ENCODE measurements at places on chromosomes 7 and 10. TPM values are rescaled to one million over a fixed set of nuclear protein-coding genes. Genes with fewer than 3 reads are reported as not detected.
A peak's percentile ranks its signal among the peaks of the same experiment; 100 is the strongest.

Gene KIAA1549
- polyA plus RNA-seq, result 2.1 TPM

Gene MYH16
- not detected for polyA plus RNA-seq

GRCh38 chr7:47400741-47401206 lies 181.1 kb downstream of the TNS3 start:
- peaks cover 18% of the 10 kb centered on the region for H3K36me3 ChIP-seq
- H3K27ac ChIP-seq, result no peak overlapping the region
- no peaks in the 10 kb centered on the region for H3K27me3 ChIP-seq
- no peak for DNase-seq
- peaks cover 8% of the 10 kb centered on the region for H3K4me1 ChIP-seq

DNA sequence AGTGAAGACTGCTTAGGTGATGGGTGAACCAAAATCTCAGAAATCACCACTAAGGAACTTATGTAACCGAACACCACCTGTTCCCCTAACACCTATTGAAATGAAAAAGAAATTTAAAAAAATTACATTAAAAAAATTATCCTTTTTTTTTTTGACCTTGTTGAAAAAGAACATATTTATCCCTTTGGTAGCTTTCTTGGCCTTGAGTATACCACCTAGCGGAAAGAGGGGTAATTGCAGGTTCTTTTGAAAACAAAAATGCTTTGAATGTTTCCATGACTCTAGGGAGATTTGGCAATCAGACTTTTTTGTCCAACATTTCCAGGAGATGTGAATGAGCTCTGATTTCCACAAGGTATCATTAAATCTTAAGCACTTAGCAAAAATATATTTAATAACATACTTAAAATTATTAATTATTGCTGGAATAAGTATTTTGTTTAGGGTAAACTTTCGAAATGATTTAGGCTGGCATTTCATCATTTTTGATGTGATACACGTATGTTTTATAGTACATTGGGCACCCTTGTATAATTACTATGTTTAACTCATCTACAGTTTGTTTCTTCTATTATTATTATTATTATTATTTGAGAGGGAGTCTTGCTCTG lies 47.0 kb upstream of the ELMO1 start:
- peak; percentile 51 for DNase-seq
- no peaks in the 10 kb centered on the region for H3K36me3 ChIP-seq
- H3K4me1 ChIP-seq, result no peaks in the 10 kb centered on the region
- no peak overlapping the region for H3K27ac ChIP-seq
- no peaks in the 10 kb centered on the region for H3K27me3 ChIP-seq

DNA sequence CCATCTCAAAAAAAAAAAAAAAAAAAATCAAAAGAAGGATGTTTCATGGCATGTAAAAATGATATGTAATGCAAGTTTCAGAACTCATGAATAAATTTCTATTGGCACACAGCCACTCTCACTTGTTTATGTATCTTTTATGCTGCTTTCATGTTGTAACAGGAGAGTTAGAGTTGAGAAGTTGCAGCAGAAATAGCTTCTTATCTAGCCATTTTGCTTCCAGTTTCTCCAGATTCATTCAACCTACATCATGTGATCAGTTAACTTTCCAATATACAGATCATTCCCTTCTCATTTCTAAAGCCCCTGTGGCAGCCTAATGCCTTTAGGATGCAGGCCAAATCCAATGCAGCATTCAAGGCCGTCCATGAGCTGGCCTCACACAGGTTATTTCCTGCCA lies 30.4 kb downstream of the ZNF786 start:
- H3K4me1 ChIP-seq, result no peaks in the 10 kb centered on the region
- DNase-seq, result no peak
- no peaks in the 10 kb centered on the region for H3K27me3 ChIP-seq
- H3K27ac ChIP-seq, result no peak overlapping the region
- H3K36me3 ChIP-seq, result no peaks in the 10 kb centered on the region

DNA sequence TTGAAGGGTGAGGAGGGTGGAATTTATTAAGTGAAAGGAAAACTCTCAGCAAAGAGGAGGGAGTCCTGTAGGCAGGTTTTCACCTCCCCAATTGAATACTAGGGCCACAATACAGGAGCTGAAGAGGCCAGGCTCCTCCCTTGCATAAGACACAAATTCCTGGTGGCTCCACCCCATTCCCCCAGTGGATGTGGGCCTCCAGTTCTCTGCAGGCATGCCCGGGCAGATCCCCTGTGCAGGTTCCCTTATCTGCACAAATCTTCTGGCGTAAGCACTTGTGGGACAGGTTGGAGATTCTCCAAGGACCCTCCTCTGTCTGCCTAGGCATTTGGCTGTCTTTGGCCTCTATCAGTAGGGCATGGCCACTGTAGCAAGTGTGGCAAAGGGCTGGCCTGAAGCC lies 847.1 kb upstream of the MBL2 start:
- no peak for DNase-seq
- no peak overlapping the region for H3K4me3 ChIP-seq
- H3K4me1 ChIP-seq, result no peaks in the 10 kb centered on the region

Gene MYL10
- not detected for polyA plus RNA-seq

DNA sequence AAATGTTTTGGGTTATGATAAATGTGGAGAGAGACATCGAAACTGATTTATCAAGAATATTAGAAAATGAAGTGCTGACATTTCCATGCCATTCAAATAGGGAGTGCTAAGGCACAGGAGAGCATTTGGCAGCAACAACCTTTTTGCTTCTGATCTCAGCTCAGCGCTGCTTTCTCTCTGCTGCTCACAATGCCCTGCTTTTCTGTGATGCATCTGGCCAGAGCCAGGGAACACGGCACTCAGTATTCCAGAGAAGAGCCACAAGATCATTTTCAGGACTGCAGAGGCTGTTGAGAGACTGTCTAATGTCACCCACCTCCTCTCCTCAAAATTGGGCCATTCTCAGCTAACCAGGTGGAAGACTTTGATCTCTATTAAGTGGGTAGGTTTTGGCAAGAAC lies 28.1 kb downstream of the INSYN2A start:
- no peak overlapping the region for H3K4me3 ChIP-seq
- no peak for DNase-seq
- no peaks in the 10 kb centered on the region for H3K27me3 ChIP-seq

DNA sequence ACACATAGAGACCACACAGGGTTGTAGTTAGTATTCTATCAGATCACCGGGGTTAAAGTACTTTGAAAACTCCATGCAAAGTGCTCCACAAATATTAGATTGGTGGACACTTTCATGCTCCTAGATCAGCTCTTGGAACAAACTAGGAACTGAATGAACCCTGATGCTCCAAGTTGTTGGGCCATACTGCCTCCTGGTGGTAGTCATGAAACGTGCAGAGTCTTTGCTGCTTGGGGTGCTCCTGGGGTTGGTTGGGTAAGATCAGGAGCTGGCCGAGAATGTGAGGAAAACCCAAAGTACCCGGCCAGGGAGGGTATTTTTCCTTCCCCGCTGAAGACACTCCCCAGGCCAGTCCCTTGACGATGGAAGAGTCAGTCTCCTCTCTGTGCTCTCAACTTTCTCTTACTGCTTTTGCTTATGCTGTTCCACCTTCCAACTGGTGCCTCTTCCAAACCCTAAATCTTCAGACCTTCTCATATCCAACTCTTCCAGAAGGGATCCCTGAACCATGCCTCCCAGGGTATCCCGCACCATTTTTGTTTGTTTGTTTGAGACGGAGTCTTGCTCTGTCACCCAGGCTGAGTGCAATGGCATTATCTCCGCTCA lies 918 bp upstream of the RPEL1 start:
- H3K4me3 ChIP-seq, result no peak overlapping the region
- no peaks in the 10 kb centered on the region for H3K36me3 ChIP-seq
- peaks cover 4% of the 10 kb centered on the region for H3K4me1 ChIP-seq
- H3K27ac ChIP-seq, result no peak overlapping the region
- no peaks in the 10 kb centered on the region for H3K27me3 ChIP-seq
- peak; percentile 82 for DNase-seq

Gene ATOH7
- polyA plus RNA-seq, result not detected

Gene CLCN1
- polyA plus RNA-seq, result not detected

DNA sequence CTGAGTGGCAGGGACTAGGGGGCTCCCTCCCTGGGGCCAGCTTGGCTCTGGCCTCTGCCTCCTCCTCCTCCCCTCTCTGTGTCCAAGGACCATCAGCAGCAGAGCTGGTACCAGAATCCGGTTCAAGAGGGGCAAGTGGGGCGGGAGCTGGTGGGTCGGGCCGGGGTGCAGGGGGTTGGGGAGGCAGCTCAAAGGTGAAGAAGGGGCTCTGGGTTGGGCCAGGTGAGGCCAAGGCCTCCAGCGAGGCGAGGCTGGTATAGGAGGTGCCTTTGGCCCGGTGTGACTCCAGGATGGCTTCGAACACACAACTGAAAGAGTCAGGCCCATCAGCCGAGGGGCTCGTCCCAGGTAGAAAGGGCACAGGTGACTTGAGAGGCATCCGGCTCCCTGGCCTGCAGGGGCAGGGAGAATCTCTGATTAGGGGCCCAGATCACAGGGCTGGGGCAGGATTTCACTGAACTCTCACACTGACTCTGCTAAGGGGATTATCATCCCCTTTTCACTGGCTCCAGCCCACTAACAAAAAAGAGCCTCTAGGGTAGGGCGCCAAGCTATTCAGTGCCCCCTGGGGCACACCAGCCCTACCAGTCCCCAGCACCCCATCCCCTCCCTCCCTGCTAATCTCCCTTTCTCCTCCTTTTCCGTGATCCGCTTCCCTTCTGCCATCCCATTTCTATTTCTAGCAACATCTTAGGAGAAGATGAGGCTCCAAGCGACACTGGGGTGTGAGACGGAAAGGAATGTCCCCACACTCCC lies 4.6 kb downstream of the PSD start:
- peaks cover 16% of the 10 kb centered on the region for H3K27me3 ChIP-seq
- H3K27ac ChIP-seq, result no peak overlapping the region
- H3K4me3 ChIP-seq, result no peak overlapping the region
- DNase-seq, result no peak
- no peaks in the 10 kb centered on the region for H3K36me3 ChIP-seq

GRCh38 chr10:47181052-47181849 lies 118.7 kb upstream of the GDF10 start:
- H3K27me3 ChIP-seq, result no peaks in the 10 kb centered on the region
- H3K4me3 ChIP-seq, result no peak overlapping the region
- no peak overlapping the region for H3K27ac ChIP-seq

Gene LHFPL3
- not detected for polyA plus RNA-seq

Gene KNDC1
- polyA plus RNA-seq, result 0.44 TPM

DNA sequence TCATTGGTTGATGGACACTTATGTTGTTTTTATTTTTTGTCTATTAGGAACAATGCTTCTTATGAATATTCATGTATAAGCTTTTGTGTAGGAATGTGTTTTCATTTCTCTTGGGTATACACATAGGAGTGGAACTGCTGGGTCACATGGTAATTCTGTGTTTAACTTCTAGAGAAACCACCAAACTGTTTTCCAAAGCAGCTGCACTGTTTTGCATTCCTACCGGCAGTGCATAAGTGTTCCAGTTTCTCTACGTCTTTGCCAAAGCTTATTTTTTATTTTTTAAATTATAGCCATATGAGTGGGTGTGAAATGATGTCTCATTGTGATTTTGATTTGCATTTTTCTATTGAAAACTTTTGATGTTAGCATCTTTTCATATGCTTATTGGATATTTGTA lies 51.3 kb downstream of the ADK start:
- no peaks in the 10 kb centered on the region for H3K27me3 ChIP-seq
- no peak overlapping the region for H3K27ac ChIP-seq

GRCh38 chr7:98569691-98570337 lies 47.3 kb upstream of the NPTX2 start:
- H3K4me3 ChIP-seq, result no peak overlapping the region
- no peak overlapping the region for H3K27ac ChIP-seq
- no peaks in the 10 kb centered on the region for H3K27me3 ChIP-seq
- no peak for DNase-seq

- no peaks in the 10 kb centered on the region for H3K4me1 ChIP-seq
- H3K36me3 ChIP-seq, result no peaks in the 10 kb centered on the region
- H3K27me3 ChIP-seq, result no peaks in the 10 kb centered on the region
- no peak overlapping the region for H3K4me3 ChIP-seq
- DNase-seq, result no peak
These were observed 232.1 kb upstream of the PCLO start for GRCh38 chr7:83394776-83395175.

GRCh38 chr7:28423918-28424514 lies 11.7 kb downstream of the CREB5 start:
- H3K4me1 ChIP-seq, result peaks cover 13% of the 10 kb centered on the region
- DNase-seq, result no peak
- H3K36me3 ChIP-seq, result no peaks in the 10 kb centered on the region
- no peak overlapping the region for H3K4me3 ChIP-seq
- H3K27ac ChIP-seq, result no peak overlapping the region
- H3K27me3 ChIP-seq, result no peaks in the 10 kb centered on the region

GRCh38 chr7:93715234-93715633 lies 140.7 kb upstream of the CALCR start:
- no peak overlapping the region for H3K4me3 ChIP-seq
- H3K27ac ChIP-seq, result no peak overlapping the region
- no peaks in the 10 kb centered on the region for H3K36me3 ChIP-seq
- peaks cover 20% of the 10 kb centered on the region for H3K27me3 ChIP-seq
- H3K4me1 ChIP-seq, result peaks cover 21% of the 10 kb centered on the region

- H3K36me3 ChIP-seq, result no peaks in the 10 kb centered on the region
- peak; percentile 75 for DNase-seq
- peak overlapping the region; percentile 86 for H3K27ac ChIP-seq
- peaks cover 44% of the 10 kb centered on the region for H3K4me1 ChIP-seq
- peak overlapping the region; percentile 94 for H3K4me3 ChIP-seq
These were observed 3.0 kb upstream of the NRP1 start for GRCh38 chr10:33337326-33337957.

Gene OR9A2
- not detected for polyA plus RNA-seq

Gene MALRD1
- polyA plus RNA-seq, result 0.45 TPM

GRCh38 chr10:117167346-117167788 lies 29.3 kb upstream of the VAX1 start:
- H3K4me1 ChIP-seq, result no peaks in the 10 kb centered on the region
- H3K27me3 ChIP-seq, result peaks cover 90% of the 10 kb centered on the region
- no peak overlapping the region for H3K4me3 ChIP-seq
- no peak overlapping the region for H3K27ac ChIP-seq

DNA sequence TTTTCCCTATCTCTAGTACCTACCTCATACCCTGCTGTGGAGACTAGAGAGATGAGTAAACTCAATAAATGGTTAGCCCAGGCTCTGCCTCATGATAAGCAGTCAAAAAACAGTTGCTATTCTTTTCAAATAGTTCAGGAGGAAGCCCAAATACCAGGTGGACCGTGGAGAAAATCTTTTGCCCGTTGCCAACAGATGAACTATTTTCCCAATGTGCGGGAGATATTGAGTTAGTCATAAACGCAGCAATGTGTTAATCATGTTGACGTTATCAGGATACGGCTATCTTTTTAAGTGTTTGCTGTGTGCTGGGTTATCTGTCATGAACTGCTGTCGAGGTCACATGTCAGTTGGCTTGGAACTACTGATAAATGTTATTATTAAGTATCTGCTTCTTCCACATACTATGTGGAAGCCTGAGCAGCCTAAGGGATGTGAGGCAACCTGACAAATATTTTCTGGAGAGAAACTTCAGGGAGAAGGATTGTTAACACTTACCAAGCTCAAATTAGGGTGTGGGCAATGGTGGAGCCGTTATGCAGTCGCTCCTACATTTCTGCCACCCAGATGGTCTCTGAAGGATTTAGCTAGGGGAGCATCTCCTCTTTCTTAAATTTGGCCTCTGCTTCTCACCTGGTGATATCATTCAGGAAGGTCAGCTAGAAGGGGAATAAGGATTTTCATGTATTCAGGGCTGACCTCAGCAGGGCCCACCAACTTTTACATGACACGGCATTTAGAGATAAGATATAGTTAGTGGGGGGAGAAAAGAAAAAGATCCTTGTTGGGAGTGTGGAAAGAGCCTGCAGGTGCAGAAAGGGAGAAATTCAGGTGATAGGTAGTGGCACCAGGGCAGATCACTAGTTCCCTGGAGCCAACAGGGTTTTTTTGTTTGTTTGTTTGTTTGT lies 33.5 kb upstream of the SLC26A3 start:
- H3K4me1 ChIP-seq, result no peaks in the 10 kb centered on the region
- H3K27me3 ChIP-seq, result peaks cover 15% of the 10 kb centered on the region
- no peak overlapping the region for H3K27ac ChIP-seq
- no peak overlapping the region for H3K4me3 ChIP-seq
- no peak for DNase-seq

Measured in GM23248 (cell line).